ENCODE measurements at places on chromosomes 2 and 18.

DNA sequence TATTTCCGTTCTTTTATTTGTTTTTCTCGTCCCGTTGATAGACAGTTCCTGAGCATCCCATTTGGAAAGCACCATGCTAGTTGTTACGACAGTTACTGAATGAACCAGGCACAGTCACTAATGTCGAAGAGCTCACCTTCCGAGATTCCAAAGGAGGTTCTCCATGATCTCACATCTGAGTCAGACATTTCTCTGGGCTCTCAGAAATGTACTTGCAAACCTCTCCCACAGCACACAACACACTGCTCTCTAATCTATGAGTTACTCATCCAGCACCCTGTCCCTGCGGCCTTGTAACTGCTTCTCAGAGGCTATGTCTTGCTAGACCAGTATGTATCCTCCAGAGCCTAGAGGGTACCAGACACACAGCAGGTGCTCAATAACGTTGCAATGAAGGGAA, 174.7 kb downstream of the DNER start:
- no peak for DNase-seq

DNA sequence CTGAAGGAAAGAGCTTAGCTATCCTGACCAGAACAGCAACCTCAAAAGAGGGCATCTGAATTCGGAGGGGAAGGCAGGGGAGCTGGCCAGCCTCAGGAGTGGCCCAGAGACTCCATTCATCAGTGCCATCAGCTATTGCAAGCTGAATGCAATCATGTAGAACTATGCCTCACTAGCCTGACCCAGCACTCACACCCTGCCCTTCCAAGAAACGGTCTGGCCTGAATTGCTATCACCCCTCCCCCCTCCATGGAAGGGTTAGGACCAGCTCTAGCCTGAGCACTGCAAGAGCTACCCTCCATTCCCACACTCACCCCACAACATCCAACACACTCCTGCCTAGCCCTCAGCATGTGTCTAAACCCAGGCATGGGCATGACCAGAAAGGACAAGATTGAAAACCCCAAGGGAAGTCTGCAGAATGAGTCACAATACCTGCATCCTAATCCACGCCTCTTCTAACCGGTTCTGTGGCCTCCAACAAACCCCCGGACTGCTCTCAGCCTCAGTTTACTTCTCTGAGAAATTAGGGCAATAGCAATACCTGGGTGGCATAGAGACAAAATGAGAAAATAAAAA, 120.3 kb downstream of the BCL11A start:
- DNase-seq = no peak

DNA sequence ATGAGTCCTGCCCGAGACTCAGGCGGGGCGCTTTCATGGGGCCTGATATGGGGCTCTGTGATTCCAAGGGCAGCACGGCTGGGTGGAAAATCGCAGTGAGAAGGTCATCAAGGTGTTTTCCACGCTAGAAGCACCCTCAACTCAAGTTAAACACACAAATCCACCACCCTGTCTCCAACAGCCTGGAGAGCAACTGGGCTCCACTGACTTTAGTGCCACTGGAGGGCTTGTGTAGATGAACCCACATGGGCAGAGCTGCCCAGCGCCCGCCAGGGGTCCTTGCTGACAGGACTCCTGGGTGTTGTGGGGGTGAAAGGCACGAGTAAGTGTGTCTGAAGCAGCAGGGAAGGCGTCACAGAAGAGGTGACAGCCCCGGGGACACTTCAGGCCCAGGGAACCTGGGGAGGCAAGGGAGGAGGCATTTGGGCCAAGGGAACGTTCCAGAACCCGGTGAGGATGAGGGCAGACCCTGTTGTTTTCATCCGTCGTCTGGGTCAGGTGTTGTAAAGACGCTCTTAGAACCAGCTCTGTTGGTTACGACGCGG, 51.8 kb upstream of the CTDP1 start:
- no peak for DNase-seq

GRCh38 chr18:2895391-2895790, 48.6 kb downstream of the EMILIN2 start:
- no peak for DNase-seq

- DNase-seq = no peak
These were observed 6.6 kb upstream of the DNAH7 start for GRCh38 chr2:196075196-196075595.

GRCh38 chr2:215793747-215794595, 219.4 kb downstream of the MREG start:
- DNase-seq = no peak

GRCh38 chr2:17821535-17822444, 5.5 kb downstream of the MSGN1 start:
- DNase-seq = no peak

GRCh38 chr2:12803607-12804006, 86.9 kb downstream of the TRIB2 start:
- no peak for DNase-seq

- DNase-seq = no peak
These were observed 260.0 kb downstream of the FIGN start for GRCh38 chr2:163475815-163476214.

GRCh38 chr2:29463181-29463900, 348.1 kb downstream of the CLIP4 start:
- no peak for DNase-seq

DNA sequence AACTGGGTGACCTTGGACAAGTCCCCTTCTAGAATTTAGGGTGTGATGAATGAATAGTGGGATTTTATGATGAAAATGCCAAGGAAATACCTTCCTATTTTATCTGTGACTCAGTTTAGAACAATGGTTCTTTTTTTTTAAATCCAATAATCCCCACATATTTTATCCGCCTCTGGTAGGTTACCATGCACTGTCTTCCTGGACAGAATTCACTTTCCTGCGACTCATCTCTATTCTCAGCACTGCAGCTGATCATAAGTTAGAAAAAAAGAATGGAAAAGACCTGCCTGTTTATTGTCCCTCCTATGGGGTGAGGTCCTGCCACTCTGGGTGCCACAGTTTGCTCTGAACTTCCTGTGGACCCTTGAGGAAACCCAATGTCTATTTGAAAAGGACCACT, 73.1 kb downstream of the IRS1 start:
- no peak for DNase-seq

DNA sequence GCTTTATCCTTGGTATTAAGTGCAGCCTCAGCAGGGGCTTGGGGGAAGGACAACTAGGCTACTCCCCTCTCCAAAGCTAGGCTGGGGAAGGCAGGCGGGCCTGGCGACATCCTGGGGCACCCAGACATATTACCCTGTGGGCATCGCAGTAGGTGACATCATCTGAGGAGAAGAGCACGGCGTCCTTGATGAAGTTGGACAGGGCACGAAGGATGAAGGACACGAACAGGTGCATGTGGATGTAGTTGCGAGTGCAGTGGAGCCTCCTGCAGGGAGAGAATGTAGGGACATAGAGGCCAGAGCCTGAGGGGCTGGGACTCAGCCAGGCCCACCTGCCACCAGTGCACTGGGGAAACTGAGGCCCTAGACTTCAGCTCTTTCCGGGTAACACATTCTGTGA, 32.3 kb downstream of the TMEM37 start:
- DNase-seq = no peak
